ENCODE measurements at places on chromosomes 6 and 20.

GRCh38 chr6:136523196-136523595 lies 27.0 kb downstream of the MAP7 start:
- no peak for DNase-seq

DNA sequence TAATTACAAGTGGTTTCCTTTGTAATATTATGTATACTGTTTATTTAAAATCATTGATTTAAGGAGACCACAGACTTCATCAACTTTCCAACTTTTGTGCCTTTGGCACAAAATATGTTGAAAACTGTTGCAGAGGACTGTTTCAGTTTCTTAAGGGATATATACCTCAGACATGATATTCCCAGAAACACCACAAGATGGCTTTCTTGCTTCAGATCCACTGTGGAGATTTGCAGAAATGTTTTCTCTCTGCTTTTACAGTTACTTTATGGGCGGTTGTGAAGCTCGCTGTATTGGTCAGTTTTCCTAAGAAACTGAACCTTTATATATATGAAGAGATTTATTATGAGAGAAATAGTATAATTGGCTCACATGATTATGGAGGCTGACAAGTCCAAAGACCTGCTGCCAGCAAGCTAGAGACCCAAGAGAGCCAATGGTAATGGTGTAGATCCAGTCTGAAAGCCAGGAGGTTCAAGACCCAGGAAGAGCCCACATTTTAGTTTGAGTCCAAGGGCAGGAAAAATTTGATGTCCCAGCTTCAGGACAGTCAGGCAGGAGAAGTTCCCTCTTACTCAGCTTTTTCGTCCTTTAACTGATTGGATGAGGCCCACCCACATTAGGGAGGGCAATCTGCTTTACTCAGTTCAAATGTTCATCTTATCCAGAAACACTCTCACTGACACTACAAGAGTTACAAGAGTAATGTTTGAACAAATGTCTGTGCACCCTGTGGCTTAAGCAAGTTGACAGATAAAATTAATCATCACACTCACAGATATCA lies 12.8 kb downstream of the ME1 start:
- DNase-seq = no peak

DNA sequence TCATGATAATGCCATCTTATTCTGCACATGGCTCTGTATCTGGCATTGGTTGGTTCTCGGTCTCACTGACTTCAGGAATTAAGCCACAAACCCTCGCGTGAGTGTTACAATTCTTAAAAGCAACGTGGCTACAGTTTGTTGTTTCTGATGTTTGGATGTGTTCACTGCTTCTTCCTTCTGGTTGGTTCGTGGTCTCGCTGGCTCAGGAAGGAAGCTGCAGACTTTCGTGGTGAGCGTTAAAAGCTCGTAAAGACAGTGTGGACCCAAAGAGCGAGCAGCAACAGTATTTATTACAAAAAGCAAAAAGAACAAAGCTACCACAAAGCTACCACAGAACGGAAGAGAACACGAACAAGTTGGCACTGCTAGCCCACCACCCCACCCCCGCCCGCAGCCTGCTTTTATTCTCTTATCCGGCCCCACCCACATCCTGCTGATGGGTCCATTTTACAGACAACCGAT lies 51.1 kb downstream of the MYLIP start:
- no peak for DNase-seq

DNA sequence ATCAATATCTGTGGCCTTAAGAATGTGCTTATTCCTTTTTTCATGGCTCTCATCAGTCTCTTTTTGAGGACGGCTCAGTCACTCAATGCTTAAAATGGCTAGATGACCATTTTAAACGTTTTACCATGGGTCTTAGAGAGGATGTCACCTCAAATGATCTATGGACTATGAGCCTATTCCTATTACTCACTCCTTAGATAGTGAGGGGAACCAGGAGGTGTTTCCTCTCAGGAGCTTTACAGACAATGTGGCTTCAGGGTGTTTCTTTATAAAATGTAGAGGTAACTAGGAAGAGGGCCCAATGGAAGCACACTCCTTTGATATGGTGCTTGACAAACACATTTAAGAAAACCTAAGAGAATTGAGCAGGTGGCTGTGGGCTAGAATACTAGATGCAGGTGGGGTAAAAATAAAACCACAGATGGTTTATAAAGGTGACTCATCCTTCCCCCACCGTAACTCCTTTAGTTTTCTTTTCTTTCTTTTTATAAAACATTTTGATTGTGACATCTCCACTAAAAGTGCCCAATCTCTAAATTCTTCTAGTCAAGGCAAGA lies 1.5 kb upstream of the TMEM200A start:
- DNase-seq = no peak

- no peak for DNase-seq
Observed at GRCh38 chr6:23137611-23138010, 568.2 kb downstream of the HDGFL1 start.

GRCh38 chr20:33568378-33568777 lies 78.5 kb downstream of the CBFA2T2 start:
- DNase-seq = no peak

DNA sequence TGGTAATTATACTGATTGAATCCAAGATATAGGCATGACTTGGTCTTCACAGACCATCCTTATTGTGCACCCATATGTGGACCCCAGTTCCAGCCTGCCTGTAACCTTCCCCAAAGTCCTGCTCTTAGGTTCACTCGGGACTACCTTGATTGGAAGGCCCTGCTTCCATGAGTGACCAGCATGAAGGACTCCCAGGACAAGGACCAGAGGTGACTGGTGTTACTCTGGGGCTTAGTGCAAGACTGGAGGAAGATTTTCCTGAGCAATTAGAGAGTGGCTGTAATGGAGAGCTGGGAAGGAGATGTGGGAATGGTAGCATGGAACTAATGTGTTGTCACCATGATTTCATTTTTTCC lies 15.1 kb downstream of the BRD2 start:
- no peak for DNase-seq

- no peak for DNase-seq
Observed at GRCh38 chr6:139296927-139297326, 5.1 kb upstream of the TXLNB start.

DNA sequence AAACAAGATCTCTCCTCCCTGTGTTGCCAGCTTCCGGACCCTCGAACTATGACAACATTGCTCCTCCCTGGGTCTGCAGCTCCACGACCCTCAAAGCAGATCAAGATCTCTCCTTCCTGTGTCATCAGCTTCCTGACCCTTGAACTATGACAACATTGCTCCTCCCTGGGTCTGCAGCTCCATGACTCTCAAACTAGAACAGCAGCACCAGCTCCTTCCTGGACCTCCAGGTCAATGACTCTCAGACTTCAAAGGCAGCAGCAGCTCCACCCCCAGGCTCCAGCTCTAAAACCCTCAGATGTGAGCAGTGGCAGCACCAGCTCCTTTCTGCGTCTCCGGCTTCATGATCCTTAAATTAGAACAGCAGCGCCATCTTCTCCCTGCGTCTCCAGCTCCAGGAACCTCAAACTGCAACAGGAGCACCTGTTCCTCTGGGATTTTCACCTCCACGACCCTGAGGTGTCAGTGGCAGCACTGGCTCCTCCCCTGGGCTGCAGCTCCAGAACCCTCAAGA lies 341.0 kb upstream of the SULF2 start:
- DNase-seq = no peak

GRCh38 chr6:69913361-69913760 lies 47.0 kb downstream of the COL19A1 start:
- DNase-seq = no peak

GRCh38 chr20:57361517-57361916 lies 10.5 kb downstream of the RAE1 start:
- no peak for DNase-seq

GRCh38 chr20:63574156-63574828 lies at the start of gene HELZ2:
TSS of gene HELZ2 (minus strand) at chr20:63574239. CDS start at chr20:63572385, 1,854 bp downstream.
- peak; percentile 92 for DNase-seq

DNA sequence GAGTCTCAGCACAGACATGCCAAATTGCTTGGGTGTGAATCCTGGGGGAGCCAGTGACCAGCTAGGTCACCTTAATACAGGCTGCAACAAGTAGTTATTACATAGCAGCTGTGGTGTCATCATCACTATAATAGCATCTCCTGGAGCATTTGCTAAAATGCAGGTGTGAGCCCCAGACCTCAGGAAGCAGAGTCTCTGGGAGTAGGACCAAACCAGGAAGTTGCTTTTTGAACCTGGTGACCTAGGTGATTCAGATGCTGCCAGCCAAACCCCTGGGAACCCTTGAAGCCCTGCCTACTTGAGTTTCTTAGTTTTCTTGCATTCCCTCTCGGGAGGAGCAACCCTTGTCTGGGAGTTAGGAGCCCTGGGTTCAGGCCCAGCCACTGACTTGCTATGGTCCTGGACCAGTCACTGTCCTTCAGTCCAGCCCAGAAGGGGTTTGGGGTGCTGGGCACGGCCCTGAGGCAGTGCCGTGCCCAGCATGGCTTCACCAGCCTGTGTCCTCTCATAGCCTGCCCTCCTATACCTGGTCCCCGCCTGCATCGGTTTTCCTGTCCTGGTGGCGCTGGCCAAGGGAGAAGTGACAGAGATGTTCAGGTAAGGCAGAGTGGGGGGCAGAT lies 39.3 kb upstream of the ID1 start:
- no peak for DNase-seq

- DNase-seq = no peak
Observed at GRCh38 chr6:27650620-27651370, 177.9 kb upstream of the ZNF184 start.

DNA sequence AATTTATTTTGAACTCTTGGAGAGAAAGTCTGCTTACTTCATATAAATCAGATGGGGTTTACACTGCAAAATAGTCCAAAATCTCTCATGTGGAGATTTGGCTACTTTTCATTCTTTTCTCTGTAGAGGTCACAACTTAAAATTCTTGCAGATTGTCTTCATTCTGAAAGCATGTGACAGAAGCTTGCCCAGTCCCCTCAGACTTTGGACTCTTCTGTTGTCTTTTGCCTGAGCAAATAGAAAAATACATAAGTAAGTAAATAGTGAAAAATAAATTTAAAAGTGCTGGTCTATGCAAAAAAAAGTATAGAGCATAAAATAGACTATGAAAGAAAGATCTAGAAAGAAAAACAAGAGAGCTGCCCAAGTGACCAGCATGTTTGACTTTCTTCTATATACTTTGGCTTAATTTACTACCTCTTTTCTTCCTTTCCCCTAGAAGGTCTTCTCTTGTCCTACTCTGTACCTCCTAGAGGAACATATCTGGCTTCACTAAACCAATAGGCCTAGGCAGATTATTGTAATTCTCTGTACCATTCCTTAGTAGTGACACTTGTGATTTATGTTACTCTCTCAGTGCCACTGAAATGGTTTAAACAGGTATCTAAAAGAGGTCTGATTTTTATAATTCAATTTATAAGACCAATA lies 260.9 kb downstream of the TENT5A start:
- no peak for DNase-seq

DNA sequence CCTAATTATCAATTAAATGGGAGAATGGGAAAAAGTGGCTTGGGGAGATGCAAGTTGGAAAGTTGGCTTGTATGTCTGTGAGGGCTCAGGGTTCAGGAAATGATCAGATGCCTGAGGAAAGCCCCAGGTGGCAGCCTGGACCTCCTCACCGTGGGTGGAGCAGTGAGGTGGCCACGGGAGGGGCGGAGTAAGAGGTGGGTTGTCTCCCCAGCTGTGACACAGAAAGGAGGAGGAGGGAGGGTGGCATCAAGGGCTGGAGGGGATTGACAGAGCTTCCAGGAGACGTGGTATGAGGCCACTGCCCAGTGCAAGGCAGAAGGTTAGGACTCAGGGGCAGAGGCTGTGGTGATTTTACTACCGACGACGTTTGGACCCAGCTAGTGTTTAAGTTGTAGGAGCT lies 672.2 kb downstream of the PRKN start:
- no peak for DNase-seq

DNA sequence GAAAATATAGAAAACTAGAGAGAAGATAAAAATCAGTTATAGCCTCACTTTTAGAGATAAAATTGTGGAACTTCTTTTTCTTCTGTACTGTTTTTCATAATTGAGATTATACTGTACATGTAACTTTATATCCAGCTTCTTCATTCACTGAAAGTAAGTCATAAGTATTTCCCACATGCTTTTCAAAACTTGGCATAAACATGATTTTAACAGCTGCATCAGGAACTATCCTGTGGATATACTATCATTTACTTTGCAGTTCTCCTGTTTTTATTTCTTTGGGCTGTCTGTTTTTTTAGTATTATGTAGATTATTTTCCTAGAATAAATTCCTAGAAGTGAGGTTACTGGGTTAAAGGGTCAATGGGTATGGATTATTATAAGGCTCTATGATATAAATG lies 14.8 kb downstream of the DSTN start:
- DNase-seq = no peak

- no peak for DNase-seq
Observed at GRCh38 chr6:26470643-26471042, 12.9 kb downstream of the BTN2A1 start.

DNA sequence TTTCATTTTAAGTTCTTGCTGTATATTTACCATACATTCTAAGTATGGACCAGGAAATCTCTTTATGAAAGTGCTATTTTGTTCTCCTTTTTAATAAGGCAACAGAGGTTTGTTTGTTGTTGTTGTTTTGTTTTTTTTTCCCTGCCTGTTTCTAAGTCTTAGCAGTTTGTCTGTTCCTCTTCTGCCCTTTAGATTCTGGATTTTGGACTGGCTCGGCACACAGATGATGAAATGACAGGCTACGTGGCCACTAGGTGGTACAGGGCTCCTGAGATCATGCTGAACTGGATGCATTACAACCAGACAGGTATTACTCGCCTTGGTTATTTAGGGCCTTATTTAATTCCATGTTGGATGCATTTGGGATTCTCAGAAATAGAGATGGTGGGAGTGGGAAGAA lies 48.0 kb downstream of the MAPK14 start:
- DNase-seq = no peak

- no peak for DNase-seq
Observed at GRCh38 chr6:140393665-140394540, 1019.5 kb upstream of the CITED2 start.

- no peak for DNase-seq
Observed at GRCh38 chr6:150876598-150876997, 11.1 kb downstream of the MTHFD1L start.

DNA sequence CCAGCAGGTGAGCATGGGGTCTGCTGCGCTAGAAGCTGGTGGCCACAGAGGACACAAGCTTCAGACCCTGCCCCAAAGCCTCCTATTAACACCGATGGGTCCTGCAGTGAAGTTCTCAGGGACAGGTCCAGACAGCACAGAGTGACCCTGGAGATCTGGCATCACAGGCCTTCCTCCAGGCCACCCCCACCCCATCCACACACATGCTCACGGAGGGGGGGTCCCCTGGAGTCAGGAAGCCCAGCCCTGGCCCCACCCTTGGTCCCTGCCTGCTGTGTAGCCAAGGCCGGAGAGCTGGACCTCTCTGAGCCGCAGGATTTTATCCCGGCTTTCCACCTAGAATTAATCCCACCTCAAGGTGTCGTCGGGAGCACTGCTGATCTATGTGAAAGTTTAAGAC lies 167.3 kb downstream of the TAF4 start:
- no peak for DNase-seq

- DNase-seq = no peak
Observed at GRCh38 chr20:51366155-51366886, 176.2 kb downstream of the NFATC2 start.

GRCh38 chr6:47064274-47064673 lies 22.1 kb upstream of the ADGRF1 start:
- no peak for DNase-seq

GRCh38 chr6:145110109-145110508 lies 625.2 kb downstream of the EPM2A start:
- DNase-seq = no peak

Data from upper lobe of left lung (tissue), 6 donors.